ENCODE measurements at places on chromosomes 16 and 17.

DNA sequence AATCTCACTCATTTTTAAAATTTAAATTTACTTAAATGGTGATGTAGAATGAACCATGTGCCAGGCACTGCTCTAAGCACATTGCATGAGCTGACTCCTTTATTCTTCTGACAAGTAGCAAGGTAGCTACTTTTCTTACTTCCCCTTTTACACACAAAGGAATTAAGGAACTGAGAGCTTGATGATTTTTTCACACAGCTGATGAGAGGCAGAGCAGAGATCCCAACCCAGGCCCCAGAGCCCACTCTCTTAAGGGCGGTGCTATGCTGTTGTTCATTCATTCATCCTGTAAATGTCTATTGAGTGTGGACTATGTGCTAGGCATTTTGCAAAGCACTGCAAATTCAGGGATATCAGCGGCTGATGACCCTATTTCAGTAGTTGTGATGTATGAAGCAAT is 17.9 kb downstream of the SEC14L5 start:
- no peak for DNase-seq

- no peak for DNase-seq
Observed at GRCh38 chr17:58310511-58311428, 17.8 kb downstream of the TSPOAP1 start.

DNA sequence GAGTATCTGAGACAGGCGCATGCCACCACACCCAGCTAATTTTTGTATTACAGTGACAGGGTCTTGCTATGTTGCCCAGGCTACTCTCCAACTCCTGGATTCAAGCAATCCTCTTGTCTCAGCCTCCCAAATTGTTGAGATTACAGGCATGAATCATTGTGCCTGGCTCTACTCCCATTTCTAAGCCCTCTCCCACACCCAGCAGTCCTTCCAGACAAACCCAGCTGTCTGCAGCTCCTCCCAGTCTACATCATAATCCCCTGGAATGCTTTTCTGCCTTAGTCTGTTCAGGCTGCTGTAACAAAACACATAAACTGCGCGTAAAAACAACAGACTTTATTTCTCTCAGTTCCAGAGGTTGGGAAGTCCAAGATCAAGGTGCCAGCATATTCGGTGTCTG is 144.5 kb downstream of the GRIN2A start:
- DNase-seq: no peak

- DNase-seq: no peak
Observed at GRCh38 chr16:3797904-3798811, 80.8 kb upstream of the TRAP1 start.

DNA sequence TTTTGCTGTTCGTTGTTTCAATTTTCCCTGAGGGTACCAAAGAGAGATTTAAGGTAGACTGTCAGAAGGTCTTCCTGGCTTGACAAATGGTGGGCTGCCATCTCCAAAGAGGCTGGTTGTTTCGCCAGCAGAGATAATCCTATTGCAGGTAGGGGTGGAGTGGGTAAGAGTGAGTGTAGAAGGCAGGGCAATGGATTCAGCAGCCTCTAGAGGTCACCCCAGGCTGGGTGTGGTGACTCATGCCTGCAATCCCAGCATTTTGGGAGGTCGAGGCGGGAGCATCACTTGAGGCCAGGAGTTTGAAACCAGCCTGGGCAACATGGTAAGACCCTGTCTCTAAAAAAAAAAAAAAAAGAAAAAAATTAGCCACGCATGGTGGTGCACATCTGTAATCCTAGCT is 34.6 kb downstream of the DCAKD start:
- DNase-seq: no peak

DNA sequence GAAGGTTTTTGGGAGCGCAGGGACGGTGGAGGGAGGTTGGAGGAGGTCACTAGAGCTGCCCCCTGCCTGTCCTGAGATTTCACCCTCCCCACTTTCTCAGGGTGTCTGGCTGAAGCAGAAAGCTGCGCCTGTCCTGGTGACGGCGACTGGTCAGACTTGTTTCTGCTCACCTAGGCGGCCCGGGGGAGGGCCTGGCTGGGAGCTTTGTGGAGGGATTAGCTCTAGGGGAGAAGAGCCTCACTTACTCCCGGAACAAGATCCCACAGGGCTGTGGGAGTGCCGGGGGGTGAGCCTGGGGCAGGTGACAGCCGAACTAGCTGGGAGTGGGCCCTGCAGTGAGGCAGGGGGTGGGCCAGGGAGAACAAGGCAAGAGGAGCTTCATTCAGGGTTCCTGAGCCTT is 11.5 kb downstream of the NHERF1 start:
- DNase-seq: no peak

- no peak for DNase-seq
Observed at GRCh38 chr17:20993863-20994778, 48.7 kb downstream of the USP22 start.

- DNase-seq: no peak
Observed at GRCh38 chr17:27296428-27296979, 2.6 kb downstream of the WSB1 start.

DNA sequence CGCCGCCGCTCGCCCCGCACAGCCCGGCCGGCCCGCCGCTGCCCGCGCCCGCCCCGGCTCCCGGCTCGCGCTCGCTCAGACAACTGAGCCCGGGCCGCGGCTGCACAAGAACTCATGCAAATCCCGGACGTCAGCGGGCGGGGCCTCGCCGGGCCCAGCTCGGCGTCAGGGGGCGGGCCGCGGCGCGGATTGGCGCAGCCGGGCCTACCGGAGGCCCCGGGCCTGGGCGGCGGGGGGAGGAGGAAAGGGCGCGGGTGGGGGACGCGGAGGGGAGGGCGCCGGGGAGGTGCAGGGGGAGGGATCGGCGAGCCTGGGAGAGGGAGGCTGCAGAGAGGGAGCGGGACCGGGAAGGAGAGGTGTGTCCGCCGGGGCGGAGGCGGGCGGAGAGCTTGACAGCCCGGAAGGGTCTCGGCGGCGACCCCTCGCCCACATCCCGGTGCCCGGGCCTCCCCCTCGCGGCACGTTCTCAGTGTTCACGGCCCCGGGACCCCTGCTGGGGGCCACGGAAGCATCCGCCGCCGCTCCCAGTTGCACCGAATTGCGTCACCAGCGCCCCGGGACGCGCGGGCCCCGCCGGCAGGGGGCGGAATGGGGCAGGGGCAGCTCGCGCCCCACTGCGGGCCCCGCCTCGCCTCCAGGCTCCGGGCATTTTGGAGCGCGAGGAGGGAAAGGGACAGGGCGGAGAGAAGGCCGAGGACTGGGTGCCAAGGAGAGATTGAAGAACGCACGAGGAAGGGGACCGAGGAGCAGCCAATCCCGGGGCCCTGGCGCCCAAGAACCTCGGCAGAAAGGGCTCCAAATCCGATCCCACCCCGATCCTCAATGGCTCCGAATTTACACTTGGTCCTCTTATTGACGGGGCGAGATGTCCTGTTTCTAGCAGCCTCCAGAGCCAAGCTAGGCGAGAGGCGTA is at the start of gene CBX4:
CBX4 (minus strand) TSS at position 85 of the 913 bp plus-strand sequence. CDS start 189 bp downstream, outside the sequence.
- peak; percentile 86 for DNase-seq

DNA sequence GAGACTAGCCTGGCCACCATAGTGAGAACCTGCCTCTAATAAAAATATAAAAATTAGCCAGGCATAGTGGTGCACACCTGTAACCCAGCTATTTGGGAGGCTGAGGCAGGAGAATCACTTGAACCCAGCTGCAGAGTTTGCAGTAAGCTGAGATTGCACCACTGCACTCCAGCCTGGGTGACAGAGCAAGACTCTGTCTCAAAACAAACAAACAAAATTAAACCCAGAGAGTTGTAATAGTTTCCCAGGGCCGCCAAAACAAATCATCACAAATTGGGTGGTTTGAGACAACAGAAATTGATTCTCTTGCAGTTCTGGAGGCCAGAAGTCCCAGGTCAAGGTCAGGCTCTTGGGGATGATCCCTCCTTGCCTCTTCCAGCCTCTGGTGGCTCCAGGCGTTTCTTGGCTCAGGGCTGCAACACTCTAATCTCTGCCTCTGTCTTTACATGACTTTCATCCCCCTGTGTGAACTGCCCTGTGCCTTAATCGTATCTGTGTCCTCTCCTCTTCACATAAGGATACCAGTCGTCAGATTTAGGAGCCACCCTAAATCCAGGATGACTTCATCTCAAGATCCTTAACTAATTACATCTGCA is 100.3 kb upstream of the NOL11 start:
- DNase-seq: no peak

DNA sequence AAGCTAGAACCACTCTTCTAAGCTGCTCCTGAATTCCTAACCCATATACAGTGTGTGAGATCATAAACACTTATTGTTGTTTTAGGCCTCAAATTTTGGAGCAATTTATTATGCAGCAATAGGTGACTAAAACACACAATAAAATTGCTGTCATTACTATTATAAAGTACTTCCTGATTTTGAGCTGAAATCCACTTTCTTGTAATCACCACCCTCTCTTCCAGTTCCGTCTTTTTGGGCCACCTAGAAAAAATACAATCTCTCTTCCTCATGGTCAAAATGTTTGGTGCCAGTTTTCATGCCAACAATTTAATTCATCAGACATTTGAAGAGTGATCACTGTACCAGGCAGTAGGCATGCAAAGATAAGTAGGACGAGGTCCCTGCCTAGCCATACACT is 43.3 kb upstream of the NF1 start:
- no peak for DNase-seq

GRCh38 chr16:68242926-68243858 is 2.0 kb upstream of the PLA2G15 start:
- DNase-seq: no peak

- no peak for DNase-seq
Observed at GRCh38 chr17:78839235-78839761, 1.3 kb downstream of the USP36 start.

DNA sequence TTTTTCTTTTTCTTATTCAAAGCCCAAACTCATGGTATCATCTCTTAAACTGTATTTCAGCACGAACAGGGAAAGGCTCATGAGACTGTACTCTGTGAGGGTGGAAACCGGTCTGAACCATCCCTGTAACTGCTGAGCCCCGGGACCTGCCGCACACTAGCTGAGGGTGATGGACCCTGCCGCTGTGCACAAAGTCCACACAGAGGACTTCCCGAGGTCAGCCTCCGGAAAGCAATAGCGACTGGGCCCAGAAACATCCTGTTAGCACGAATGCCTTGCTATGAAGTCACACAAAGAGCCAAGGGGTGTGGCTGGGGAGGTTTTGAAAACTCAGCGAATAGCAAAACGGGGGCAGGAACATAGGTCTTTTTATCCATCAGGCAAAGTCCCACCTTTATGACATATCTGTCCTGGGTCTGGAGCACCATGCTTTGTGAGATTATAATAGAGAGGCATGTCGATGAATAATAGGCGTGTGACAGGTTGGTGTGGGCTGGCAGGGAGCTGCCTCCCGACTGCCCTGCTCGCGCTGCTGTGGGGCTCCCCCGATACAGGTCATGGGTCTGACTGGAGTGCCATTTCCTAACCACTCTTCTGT is 33.4 kb downstream of the CDK5R1 start:
- DNase-seq: no peak

- DNase-seq: no peak
Observed at GRCh38 chr16:31177136-31177535, 2.8 kb upstream of the FUS start.

DNA sequence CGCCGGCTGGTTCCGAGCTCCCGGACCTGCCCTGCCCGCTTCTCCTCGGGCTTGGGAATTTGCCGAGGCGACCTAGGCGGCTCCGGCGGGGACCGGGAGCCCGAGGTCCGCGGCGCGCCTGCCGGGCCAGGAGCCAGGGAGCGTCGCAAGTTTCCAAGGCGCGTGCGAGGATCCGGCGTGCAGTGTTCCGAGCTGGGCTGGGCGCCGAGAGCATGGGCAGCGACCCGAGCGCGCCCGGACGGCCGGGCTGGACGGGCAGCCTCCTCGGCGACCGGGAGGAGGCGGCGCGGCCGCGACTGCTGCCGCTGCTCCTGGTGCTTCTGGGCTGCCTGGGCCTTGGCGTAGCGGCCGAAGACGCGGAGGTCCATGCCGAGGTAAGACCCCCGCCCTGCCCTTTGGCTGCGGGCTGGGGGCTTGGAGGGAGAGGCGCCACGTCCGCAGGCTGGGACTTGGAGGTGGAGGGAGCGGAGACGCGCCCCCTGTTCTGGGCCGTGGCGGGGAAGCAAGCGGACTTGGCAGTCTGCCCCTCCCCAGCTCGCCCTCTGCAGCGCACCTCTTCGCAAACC is 668 bp downstream of the MMP15 start:
- DNase-seq: no peak

DNA sequence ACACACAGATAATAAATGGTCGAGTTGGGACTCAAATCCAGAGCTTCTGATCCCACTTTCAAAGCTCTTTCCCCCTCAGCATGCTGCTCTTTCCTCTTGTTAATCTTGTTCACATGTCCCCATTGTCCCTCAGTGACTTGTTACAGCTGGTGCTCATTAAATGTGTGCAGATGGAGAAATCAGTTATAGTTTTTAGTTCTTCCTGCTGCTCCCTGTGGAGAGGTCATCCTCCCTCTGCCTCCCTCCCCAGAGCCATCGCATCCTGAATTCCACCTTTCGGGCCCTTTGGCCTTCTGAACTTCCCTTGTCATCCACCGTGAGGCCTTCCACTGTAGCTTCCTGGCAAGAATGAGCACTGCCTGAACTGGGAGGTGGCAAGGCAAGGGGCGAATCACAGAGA is 179.6 kb downstream of the WSCD1 start:
- no peak for DNase-seq

GRCh38 chr16:51875834-51876600 is 670.9 kb downstream of the TOX3 start:
- DNase-seq: no peak

- no peak for DNase-seq
Observed at GRCh38 chr17:43855061-43855460, 8.1 kb downstream of the CD300LG start.

DNA sequence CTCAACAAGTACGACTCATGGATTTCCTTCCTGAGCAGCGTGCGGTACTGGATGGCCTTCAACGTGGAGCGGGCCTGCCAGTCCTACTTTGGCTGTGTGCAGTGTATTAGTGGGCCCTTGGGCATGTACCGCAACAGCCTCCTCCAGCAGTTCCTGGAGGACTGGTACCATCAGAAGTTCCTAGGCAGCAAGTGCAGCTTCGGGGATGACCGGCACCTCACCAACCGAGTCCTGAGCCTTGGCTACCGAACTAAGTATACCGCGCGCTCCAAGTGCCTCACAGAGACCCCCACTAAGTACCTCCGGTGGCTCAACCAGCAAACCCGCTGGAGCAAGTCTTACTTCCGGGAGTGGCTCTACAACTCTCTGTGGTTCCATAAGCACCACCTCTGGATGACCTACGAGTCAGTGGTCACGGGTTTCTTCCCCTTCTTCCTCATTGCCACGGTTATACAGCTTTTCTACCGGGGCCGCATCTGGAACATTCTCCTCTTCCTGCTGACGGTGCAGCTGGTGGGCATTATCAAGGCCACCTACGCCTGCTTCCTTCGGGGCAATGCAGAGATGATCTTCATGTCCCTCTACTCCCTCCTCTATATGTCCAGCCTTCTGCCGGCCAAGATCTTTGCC is 9.0 kb downstream of the HAS3 start:
- DNase-seq: no peak

- no peak for DNase-seq
Observed at GRCh38 chr16:22053921-22054341, 38.4 kb upstream of the VWA3A start.

DNA sequence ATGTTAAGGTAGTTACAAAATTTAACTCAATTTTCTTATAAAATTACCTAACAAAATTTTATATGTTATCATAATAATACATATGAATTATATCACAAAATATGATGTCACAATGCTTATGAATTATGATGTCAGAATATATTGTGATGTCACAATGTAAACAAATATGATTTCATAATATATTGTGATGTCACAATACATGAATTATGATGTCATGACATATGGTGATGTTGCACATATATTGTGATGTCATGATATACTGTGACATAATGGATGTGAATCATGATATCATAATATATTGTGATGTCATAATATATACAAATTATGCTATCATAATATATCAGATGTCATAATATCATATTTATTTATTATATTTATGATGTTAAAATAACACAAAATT is 1879.9 kb downstream of the TP53TG3F start:
- DNase-seq: no peak
